CD4-positive, alpha-beta T cell treated with Interleukin-4 for 4 hours (primary cell): ENCODE measurements at places on chromosomes 16 and 17.

DNA sequence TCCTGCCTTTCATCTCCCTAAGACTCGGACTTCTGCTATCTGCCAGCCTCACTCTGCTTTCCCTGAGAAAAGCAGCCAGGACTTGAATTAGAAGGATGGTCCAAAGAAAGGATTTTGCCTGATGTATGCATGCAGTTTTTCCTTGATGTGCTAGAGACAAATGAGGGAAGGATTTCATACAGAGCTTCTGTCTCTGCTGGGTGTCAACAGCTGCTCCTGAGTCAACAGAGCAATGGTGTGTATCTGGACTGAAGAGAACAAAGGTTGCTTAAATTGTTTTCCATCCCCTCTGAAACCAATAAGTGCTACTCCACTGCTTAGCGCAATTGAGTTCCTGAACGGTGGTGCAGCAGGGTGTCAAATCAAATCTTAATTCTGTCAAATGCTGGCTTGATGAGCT lies 680.6 kb upstream of the C16orf82 start:
- no peak for DNase-seq

DNA sequence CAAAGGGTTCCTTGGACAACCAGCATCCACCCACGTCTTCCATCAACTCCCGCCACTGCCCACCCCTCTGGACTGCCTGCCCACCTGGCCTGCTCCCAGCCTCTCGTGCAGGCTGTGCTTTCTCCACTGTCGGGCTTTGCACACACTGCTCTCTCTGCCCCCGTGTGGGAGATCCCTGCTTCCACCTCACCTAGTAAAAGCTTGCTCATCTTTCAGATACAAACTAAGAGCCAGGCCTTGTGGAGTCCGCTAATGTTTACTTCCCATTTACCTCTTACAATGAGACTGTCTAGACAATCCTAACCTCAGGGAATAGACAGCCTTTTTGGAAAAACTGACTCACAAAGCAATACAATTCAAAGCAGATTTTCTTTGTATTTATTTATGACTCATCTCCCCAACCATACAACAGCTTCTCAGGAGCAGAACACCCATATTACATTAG lies 67.6 kb downstream of the USP31 start:
- no peak for DNase-seq

- DNase-seq: no peak
These were observed 74.6 kb downstream of the KSR1 start for GRCh38 chr17:27530764-27531391.

GRCh38 chr16:4087099-4087885 lies 28.9 kb downstream of the ADCY9 start:
- no peak for DNase-seq

DNA sequence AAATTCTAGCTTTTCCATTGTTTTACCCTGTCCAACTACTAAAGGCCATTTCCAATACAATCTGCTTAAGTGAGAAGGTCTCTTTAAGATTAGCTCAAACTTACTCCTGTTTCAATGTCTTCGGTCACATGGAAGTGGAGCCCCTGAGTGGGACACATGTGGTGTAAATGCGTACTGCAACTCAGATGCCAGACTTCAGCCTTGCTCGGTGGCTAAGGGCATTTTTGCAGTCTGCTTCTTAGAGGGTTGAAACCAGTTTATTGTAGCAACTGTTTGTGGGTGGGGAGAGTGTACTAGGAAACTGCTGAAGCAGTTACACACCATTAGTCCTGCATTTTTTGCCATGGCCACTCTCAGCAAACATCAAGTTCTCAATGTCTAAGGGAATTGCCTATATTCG lies 140.6 kb downstream of the PARN start:
- no peak for DNase-seq

DNA sequence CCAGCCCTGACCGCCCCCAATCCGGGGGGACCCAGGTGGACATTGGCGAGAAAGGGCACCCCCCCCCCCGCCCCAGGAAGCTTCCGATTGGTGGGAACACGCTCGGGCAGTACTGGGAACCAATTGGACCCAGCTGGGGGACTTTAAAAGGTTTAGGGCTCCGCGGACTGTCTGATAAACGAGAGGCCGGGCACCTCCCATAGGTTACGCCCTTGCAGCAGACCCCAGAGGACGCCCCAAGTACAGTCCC lies 245 bp downstream of the TMEM256 start:
- no peak for DNase-seq

DNA sequence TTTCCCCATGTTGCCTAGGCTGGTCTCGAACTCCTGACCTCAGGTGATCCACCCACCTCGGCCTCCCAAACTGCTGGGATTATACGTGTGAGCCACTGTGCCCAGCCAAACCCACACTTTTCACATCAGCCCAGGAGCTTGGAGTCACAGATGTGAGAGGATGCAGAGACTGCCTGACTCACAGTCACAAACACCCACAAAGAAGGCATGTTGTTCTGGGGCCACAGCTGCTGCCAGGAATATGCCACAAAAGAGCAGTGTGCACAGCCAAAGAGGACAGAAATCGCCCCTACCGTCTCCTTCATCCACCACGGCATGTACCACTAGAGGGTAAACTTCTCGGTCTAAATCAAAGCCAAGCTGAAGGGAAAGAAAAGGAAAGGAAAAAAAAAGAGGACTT lies 25.1 kb upstream of the FOXJ1 start:
- DNase-seq: no peak

GRCh38 chr16:85615014-85615851 lies 2.1 kb downstream of the GSE1 start:
- DNase-seq: peak; percentile 39

DNA sequence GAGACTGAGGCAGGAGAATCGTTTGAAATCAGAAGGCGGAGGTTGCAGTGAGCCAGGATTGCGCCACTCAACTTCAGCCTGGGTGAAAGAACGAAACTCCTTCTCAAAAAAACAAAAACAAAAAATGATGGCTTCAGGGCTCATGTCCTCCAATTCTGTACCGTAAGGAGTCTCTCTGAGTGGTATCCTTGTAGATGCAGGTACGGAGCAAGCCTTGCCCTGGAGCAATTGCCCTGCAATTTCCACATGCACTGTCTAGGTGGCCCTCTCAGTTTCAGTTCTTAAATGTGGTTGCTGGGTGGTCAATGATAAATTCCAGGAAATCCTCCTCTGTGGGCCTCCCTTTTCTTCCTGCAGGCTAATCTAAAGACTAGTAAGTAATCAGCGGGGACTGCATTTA lies 10.6 kb downstream of the TMEM238L start:
- no peak for DNase-seq

DNA sequence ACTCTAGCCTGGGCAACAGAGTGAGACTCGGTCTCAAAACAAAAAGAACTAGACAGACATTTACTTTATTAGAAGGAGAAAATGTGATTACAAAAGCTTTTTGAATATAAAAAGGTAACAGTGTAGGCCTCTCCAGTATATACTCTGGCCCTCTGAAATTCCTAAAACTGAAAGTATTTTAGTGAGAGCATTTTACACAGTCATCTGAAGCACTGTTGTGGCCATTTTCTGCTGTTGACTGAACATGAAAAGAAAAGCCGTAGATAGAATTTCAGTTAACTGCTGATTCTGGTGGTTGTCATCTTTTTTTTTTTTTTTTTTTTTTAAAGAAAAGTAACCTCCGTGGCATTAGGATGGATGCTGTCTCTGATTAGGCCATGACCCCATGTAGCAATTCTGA lies 15.6 kb downstream of the DUSP14 start:
- no peak for DNase-seq

DNA sequence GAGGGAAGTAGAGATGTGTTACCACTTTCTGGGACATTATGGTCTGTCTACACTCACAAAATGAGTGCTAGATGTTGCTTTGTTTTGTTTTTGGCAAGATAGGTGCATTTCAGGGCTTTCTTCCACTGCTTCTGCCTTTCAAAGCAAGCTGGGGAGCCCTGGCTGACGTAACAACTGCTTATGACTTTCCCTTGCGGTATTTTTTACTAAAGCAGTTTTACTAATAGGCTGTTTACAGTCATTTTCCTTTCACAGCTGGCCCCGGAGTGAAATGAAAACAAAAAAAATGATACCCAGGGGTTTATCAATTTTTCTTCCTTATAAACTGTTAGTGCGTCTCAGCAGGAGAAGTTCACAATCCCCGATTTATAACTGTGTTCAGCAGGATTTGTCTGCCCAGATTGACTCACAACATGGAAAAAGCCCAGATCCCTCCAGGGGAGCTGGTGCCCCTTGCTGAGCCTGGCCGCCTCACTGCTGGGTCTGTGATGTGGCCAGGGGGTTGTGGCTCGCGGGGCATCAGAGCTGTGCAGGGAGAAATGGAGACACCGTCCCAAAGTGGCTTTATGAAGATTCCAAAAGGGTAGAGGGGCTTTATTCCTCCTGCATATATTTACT lies 184.4 kb upstream of the HS3ST3A1 start:
- no peak for DNase-seq

DNA sequence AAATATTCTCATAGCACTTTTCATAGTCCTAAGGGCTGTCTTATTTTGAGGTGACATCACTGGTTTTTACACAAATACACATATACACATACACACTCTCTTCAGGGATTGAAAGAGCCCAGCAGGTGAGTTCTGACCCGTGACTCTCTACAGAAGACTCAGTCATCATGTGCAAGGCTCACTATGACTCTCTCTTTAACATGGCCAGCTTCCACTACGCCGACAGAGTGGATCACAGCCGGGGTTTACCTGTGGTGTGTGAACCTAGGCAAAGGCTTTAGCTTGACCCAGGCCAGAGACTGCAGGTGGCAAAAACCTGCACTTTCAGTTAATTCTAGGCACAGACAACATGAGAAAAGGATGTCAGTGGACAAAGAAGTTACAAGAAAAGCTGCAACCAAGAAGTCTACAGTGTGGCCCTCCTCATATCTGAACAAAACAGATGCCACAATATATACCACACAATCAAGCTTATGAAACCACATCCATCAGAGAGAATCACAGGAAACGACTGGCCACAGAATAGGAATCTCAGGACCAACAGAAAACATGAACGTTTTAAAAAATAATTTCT lies 56.5 kb downstream of the CYTH1 start:
- peak; percentile 44 for DNase-seq

DNA sequence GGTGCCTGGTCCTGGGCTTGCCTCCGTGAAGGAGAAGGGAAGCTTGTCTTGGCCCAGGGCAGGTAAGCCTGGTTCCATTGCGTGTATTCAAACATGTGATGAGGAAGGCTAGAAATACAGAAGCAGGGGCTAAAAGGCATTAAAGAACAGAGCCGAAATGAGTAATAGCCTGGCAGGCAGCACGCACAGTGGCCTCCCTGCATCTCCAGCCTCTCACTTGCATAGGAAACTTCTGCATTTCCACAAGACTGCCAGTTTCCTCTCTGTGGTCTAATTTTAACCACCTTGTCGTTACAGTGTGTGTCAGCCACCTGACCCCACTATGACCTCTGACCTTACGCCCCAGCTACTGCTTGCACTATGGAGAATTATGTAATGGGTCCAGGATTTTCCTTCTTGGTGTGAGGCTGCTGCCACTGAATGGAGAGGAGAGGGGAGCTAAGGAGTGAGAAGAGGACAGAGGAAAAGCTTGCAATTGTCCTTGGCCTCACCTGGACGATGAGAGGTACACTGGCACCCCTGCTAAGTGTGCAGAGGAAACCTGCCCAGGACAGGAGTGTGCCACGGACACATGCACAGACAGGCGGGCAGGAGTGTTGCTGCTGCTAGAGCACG lies 32.8 kb downstream of the HIC1 start:
- DNase-seq: peak; percentile 55

- peak; percentile 81 for DNase-seq
These were observed 2.4 kb downstream of the SKAP1 start for GRCh38 chr17:48427598-48427997.

GRCh38 chr16:5598793-5599192 lies 501.2 kb upstream of the EEF2KMT start:
- DNase-seq: no peak

GRCh38 chr16:13959626-13960025 lies 39.7 kb downstream of the ERCC4 start:
- no peak for DNase-seq

GRCh38 chr17:35297666-35298065 lies 54.8 kb downstream of the SLFN5 start:
- DNase-seq: no peak

DNA sequence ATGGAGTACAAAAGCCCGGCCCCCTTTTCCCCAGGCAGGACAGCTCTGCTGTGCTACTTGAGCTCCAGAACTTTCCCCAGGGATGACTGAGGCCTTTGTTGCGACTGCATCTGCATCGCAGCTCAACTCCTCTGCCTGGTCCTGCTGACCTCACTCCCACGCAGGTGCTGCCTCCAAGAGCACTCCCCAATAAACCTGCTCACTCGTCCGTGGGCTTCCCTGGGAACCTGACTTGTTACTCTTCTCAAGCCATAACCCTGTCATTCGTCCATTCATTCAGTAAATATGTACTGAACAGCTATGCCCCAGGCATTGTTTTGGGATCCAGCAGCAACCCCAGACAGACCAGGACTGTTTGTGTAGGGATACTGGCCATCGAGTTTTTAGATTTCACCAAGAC lies 11.6 kb upstream of the RMI2 start:
- DNase-seq: no peak

GRCh38 chr17:17295141-17295540 lies 8.0 kb upstream of the NT5M start:
- DNase-seq: no peak

DNA sequence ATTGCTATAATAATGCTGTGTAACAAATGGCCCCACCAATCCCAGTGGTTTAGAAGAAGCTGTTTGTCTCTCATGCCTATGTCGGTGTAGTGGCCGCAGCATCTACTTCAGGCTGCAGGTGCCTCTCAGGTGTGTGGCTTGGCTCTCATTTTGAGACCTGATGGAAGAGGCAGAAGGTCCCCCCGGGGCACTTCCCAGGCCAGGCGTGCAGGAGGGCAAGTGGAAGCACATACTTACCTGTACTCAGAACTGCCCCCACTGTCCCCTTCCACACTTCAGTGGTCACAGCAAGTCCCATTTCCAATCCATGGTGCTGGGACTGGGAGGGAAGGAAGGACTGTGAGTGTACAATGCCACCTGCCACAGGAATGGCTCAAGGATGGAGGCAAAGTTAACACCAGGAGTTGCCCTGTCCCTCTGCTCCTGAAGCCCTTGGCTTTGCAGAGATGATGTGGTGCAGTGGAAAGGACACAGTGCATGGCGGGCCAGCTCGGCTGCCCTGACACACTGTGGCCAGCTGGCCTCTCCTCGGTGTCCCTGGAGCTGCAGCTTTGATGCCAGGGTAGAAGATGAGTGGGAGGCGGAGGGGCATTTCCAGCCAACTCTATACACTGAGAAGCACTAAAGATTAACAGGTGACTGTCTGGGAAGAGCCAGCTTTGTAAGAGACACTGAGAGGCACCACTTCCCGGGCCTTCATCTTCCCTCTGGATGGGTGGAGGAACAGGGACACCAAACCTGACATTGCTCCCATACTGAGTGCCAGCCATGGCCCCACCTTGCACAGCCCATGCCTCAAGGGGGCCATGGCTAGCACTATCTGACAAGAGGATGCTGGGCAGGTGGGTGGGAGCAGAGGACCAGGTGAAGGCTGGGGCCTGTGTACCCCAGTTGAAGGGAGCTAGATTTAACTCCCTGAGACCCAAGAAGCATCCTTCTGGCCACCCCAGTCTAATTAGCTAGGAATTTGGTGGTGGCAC lies 105.9 kb downstream of the METRNL start:
- DNase-seq: no peak
